ENCODE measurements at places on chromosomes 12 and 14.

DNA sequence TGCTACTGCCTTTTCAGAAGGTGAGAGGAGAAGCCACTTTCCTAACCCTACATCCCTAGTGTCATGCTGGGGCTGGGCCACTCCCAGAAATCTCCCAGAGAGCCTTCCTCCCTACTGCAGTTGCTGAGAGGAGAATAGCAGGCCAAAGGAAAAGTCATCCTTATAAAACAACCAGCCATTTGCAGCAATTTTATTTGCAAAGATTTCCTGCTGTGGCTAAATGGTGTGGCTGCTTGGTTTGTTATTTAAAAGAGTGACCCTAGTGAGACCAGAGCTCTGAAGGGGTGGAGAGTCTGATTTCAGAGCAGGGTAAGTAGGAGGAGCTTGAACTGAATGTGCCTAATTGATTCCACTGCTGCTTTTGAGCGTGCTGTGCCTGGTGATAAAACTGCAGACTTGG, 232.0 kb downstream of the GRIN2B start:
- DNase-seq: no peak

DNA sequence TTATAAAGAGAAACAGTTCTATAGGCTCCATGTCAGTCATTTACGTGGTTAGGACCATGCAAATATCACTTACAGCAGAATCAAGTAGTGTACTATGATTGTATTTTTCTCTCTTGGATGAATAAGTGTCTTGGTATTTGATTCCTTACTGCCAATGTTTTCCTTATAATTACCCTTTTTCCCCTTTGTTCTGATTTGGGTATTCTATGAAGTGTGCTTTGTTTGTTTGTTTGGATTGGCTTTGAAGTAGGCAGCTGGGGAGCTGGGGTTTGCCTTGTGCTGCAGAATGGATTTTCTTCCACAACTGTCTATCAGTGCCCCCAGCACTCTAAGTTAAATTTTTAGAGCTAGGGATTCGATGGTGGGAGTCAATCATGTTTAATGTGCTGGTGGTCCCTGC, 12.4 kb downstream of the TMEM120B start:
- no peak for DNase-seq

GRCh38 chr12:50467439-50467838, 37.3 kb upstream of the DIP2B start:
- DNase-seq: no peak

DNA sequence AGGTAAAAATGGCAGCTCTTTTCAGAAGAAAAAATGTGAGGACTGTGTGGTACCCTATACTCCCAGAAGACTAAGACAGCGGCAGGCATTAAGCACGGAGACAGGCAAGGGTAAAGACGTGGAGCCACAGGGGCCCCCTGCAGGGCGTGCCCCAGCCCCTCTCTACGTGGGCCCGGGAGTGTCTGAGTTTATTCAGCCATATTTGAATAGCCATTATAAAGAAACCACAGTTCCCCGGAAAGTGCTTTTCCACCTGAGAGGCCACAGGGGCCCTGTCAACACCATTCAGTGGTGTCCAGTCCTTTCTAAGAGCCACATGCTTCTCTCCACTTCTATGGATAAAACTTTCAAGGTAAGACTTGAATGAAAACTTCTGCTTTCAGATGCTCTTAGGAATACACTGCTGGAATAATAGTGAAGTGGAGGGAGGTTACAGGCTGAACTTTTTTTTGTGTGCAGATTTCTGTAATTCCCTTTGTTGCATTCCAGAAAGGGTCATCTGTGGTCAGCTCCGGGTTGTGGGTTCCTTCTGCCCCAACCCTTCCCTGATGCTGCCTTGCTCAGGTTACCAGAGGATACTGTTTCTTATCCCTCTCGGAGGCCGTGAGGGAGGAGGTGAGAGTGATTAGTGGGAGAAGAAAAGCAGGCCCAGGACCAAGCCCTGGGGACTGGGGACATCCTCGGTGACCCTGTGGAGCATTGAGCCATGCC, 58.4 kb downstream of the SLC25A47 start:
- DNase-seq: no peak

GRCh38 chr12:13148485-13148847, 45.0 kb upstream of the GSG1 start:
- DNase-seq: no peak

- no peak for DNase-seq
These were observed 2.3 kb downstream of the TULP3 start for GRCh38 chr12:2893007-2893406.

DNA sequence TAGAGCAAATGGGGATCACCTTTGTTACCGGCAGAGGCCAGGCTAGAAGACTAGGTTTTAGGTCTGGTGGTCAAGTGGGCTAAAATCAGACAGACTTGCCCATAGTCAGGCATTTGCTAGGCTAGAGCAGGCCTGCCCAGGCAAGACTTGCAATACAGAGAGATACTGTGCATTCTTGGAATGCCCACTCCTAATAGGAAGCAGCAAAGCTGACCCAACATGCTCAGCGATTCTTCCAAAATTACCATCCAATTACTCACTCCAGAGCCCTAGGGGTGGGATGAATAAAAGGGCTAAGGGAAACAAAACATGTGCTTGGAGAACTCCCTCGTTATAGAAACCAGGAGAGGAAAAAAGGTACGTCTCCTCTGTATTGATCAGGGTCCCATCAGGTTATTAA, 187.8 kb upstream of the AMIGO2 start:
- DNase-seq: no peak

GRCh38 chr12:121536899-121537813, 43.7 kb downstream of the KDM2B start:
- peak; percentile 90 for DNase-seq

DNA sequence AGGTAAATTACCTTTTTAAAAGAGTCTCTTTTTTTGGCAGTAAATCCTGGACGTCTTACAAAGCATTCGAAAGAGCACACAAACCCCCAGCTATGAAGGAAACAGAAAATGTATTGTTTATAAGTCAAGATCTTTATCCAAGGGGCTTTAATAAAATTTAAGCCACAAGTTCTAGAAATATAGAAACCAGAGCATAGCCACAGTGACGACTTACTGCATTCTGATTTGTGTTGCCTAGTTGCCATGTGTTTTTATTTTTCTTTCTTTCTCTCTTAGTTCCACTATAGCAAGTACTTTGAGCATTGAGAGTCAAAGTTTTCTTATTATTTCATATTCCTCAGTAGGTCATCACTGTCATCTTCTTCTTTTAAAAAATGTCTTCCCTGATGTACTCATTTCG, 47.8 kb upstream of the TBPL2 start:
- DNase-seq: no peak

DNA sequence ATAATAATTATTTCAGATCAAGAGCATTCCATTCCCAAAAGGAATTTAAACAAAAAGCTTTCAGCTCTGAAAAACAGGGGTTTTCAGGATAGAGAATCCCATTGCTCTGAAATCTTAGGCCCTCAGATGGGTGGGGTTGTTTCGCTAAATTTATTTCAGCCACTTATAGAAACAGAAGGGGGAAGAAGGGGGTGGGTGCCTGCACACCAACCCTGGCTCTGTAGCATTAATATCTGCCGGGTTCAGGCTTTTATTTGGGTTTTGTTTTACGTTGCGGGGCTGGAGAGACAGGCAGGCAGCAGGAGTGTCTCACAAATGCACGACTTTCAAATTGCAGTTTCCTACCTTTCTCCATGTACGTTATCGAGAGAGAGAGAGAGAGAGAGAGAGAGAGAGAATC, 12.5 kb upstream of the ZFP36L1 start:
- no peak for DNase-seq

DNA sequence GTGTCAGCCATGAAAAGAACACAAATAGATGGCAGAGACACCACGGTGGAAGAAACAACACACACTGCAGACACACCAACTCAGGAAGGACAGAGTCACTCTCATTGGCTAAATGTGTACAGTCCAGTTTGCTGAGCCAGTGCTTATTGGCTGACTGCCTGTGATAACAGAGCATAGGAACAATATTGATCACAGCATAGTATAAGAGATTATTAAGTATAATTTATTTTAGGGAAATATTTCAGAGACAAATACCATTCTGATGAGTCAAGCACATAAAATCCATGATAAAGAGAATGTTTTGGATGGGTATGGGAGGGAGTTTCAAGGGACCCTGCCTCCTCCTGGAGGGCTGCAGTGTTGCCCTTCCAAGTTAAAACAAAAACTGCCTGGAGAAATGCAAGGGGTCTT, 50.9 kb downstream of the BTG1 start:
- DNase-seq: no peak

- DNase-seq: peak; percentile 80
These were observed 30.3 kb upstream of the ADIPOR2 start for GRCh38 chr12:1660304-1661187.

- peak; percentile 5 for DNase-seq
These were observed 266.4 kb upstream of the GRIP1 start for GRCh38 chr12:66945189-66945817.

DNA sequence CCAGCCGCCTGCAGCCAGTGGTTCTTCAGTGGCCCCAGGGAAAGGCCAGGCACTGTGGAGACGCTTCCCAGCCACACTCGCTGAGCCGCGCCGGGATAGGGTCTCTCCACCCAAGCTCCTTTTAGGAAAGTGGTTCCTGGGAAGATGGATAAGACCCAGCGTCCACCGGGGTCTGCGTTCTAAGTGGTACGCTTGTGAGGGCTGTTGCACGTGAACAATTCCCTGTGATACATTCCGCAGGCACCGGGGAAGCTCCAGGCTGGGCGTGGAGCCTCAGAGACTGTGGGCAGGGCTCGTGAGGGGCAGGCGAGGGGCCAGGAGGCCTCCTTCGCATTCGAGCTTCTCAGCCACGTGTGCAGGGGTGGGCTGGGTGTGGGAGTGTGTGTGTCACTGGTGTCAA, 48.4 kb downstream of the GALNT9 start:
- DNase-seq: no peak

- no peak for DNase-seq
These were observed 27.3 kb downstream of the SPTLC2 start for GRCh38 chr14:77589099-77589498.

DNA sequence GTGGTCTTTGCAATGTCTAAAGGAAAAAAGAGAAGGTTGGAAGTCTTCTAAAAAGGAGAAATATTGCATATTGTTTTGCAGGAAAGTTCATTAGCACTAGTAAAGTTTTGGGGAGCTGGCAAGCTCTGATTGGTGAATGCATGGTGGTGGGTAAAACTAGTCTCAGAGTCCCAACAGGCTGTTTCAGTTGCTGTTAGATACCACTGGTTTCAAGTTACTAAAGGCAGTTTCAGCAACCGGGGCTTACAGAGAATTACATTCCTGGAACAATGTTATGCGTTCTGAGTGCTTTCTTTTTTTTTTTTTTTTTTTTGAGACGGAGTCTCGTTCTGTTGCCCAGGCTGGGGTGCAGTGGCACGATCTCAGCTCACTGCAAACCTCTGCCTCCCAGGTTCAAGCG, 208.2 kb downstream of the EPS8 start:
- DNase-seq: no peak

DNA sequence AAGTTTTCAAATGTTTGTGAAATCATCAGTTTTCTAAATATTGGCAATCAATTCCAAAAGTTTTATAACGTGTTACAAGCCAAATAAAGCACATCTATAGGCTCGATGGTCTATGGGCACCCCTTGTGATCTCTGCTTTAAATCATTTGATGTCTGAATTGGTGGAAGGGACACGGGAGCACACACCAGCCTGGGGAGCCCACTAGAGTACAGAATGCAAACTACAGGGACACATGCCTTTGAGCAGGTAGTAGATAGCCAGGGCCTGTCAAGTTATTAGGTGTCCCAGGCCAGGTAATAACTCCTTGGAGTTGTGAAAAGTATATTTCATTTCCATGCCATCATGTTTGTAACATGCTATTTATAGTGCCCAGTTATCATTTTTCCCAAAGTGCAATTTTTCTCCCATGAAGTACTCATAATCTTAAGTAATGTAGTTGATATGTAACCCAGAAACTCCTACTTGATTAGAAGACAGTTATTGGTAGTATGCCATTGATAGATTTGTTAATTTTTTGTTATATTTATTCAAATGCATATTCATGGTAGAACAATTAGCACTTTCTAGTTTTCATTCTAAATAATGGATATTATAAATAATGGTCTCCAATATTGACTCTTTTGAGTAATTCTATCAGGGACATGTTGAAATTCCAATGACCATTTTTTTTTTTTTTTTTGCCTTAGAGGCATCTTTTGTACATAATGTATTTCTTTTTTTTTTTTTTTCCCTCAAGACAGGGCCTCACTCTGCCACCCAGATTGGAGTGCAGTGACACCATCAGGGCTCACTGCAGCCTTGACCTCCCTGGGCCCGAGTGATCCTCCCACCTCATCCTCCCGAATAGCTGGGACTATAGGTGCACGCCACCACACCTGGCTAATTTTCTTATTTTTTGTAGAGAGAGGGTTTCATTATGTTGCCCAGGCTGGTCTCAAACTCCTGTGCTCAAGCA, 96.9 kb upstream of the FGD4 start:
- no peak for DNase-seq

- DNase-seq: peak; percentile 87
These were observed 962 bp downstream of the LEMD3 start for GRCh38 chr12:65170209-65170881.

GRCh38 chr12:1914114-1914911, 4.1 kb downstream of the CACNA2D4 start:
- no peak for DNase-seq

GRCh38 chr14:75295061-75295461, 16.4 kb downstream of the FOS start:
- peak; percentile 81 for DNase-seq

DNA sequence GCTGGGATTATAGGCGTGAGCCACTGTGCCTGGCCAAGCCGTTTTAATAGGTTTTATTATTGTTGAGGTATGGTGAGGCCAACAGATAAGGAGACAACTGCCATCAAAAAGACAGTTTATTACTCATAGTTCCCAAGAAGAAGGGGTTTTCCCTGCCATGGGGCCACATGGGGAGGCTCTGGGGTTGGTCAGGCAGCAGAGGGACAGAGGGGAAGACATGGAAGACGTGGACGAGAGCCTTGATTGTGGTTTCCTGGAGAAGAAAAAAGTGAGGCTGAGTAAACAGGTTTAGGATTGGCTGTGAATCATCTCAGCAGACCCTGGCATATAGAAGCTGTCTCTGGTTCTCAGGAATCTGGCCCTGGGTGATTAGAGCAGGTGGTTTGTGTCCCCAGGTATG, 69.9 kb downstream of the FOXN4 start:
- no peak for DNase-seq

DNA sequence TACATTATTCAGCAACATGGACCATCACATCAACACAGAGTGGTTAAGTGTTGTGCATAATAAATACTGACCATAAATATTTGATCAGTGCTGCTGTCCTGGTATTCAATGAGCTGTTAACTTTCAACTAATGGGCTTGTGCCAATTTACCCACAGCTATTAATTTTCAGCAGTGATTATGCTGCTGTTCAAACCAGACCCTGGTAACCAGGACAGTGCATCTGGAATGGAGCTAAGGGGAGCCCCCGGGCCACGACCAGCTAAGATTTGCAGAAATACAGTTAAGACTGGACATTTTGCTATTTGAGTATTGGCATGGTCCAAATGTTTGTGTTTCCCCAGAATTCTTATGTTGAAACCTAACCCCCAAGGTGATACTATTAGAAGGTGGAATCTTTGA, 180.4 kb upstream of the GZMB start:
- no peak for DNase-seq
